Activated naive CD4-positive, alpha-beta T cell (primary cell): ENCODE measurements at places on chromosomes 4 and X.

- no peak for DNase-seq
Observed at GRCh38 chr4:163072222-163072621, 94.5 kb downstream of the NAF1 start.

DNA sequence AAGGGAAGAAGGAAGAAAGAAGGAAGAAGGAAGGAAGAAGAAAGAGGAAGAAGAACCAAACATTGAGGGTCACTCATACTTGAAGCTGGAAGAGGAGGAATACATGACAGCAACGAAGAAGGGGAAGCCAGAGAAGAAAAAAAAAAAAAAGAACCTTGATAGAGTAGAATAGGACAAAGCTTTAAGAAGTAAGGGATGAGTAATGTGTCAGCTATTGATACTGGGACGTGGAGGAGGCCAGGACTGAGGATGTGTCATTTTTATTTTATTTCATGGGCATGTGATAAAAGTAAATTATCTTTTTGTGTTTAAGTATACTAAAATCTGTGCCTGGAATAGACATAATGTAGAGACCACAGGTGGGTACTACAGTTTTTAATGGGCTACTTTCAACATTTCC, 6.4 kb downstream of the EDA2R start:
- no peak for DNase-seq

DNA sequence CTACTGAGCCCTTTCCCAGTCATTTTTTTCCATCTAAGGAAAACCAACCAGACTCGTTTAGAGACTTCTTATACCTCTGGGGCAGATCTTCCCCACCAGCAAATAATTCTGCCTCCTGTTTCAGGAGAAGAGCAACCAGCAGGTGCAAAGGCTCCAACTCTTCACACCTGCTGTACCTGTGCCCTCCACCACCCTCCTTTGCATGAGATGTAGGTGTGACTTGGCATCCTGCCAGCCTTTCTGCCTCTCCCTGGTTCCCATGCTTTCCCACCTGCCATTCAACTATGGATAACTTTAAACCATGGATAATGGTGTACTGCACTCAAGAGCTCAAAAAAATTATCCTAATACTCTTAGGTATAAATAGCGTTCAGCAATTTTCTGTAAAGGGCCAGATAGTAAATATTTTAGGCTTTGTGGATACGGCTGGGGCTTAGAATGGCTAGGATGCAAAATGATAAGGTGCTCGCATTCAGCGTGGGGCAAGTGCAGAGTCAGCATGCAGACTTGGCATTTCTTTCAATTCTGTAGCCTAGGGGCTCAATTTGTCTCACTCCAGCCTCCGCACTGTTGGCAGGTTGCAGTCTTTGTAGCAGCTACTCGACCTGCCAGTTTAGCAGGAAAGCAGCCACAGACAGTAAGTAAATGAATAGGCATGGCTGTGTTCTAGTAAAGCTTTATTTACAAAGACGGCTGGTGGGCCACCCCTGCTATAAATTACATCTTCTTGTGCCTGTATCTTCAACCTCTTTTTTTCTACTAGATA, 79.8 kb downstream of the HCCS start:
- DNase-seq: no peak

DNA sequence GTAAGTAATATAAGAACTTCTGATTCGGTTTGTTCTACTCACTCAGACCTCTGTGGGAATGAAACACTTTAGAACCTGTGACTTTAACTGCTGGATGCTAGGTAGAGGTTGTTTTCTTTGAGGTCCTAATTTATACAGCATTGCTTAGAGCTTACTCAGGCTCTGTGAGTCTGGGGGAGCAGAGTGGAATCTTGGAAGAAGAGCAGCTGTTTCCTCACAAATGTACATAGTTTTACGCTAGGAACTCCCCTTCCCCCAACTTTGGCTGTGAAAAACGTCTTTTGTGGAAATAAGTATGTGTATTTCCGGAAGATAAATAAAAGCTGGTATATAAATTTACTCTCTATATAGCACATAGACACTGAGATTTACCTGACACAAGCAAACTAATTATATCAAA, 141.4 kb downstream of the NAA11 start:
- no peak for DNase-seq

DNA sequence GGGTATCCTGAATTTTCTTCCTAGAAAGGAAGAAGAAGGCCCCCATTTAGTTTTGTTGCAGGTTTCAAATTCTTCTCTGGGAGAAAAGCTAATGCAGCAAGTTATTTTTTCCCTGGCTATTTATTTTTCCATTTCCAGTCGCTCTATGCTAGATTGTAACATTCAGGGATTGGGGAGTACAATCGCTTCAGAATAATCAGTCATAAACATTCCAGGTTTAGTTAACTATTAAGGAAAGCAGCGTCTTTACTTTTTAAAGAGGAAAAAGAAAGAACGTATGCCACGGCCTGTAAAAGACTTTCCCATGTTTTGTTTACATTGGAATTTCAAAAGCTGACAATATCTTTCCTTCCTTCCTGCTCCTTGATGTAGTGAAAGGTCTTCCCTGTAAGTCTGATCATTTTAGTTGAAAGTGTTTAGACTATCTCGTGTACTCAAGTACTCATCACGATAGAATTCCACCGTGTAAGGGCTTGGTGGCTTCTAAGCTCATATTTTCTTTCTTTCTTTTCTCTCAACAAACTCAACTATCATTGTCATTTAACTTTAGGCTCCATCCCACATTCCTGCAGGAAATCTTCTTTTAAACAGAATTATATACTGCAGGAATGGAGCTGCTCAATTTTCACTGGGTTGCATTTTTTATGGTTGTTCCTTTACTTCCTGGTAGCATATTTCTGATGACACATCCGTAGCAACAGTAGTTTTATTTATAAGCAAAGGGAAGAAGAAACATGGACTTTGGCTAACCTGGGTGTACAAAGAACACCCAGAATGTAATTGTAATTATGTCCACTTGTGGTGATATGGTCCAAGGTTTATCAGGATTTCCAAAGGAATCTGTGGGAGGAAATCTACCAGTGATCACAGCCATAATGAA, 213.1 kb upstream of the FAT1 start:
- DNase-seq: no peak

DNA sequence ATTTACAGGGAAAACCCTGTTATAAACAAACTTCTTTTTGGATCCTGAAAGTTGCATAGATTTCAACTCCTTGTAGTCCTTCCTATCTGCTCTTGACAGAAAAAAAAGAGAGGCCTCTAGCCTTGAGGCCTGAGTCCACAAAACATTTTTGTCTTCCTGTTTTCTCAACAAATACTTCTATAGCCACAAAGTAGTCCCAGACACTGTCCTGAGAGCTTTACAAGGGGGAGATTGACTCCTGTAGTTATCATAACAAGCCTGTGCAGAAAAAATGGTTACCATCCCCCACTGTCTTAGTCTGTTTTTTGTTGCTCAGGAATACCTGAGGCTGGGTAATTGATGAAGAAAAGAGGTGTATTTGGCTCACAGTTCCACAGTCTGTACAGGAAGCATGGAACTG, 35.2 kb downstream of the PCDH7 start:
- DNase-seq: no peak

DNA sequence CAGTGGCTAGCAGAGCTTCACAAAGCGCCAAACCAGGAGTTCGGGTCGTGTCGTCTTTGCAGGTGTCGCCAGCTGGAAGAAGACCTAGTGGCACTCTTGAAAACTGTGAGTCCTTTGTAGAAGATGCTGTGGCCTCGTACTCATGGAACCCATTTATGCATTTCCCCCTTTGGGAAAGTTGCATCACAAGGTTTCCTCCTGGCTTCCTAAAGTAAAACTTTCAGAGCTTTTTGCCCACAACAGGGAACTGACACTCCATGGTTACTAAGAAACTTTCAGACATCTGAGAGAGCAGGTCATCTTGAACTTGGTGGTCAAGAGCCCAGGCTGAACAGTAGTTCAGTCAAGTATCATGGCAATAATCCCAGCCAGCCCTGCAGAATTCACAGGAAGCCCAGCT, 15.9 kb upstream of the NOCT start:
- no peak for DNase-seq

GRCh38 chr4:11480683-11481082, 52.0 kb upstream of the HS3ST1 start:
- no peak for DNase-seq

- no peak for DNase-seq
Observed at GRCh38 chr4:79366422-79366821, 40.6 kb upstream of the NAA11 start.

DNA sequence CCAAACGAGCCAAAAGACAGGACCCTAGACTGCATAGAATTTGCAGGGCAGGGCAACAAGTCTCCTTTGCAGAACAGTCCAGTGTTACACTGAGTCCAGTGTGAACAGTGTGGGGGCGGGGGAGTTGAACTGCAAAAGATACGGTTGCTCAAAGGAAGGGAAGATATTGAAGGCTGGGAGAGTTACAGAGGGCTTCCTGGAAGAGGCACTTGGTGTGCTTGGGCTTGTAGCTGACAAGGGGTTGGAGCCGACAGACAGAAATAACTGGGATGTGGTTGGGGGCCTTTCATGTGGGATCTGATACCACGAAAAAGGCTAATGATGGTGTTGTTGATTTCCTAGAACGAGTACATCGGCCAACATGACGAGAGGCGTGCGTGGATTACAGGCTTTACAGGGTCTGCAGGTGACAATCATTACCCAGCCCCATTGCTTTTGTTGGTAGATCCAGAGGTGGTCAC, 6.1 kb downstream of the XPNPEP2 start:
- no peak for DNase-seq

DNA sequence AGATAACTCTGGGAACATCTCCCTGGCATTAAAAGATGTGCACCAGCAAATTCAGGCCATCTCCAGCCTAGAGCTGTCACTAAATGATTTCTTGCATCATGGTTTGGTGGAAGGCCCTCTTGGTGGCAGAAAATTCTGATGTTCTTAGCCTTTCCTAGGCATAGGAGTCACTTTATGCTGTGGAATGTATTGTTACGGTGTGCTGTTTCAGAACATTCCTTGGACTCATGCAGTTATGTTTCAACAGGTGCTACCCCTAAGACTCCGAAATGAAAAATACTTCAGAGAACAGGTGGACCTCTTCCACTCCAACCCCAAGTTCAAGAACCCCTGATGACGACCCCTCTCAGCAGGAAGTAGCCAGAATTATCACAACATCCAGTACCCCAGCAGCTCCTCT, 20.3 kb upstream of the PAPSS1 start:
- DNase-seq: no peak

- DNase-seq: no peak
Observed at GRCh38 chr4:80097400-80098177, 24.6 kb upstream of the ANTXR2 start.

GRCh38 chrX:106950381-106950780, 30.2 kb downstream of the CLDN2 start:
- DNase-seq: no peak

DNA sequence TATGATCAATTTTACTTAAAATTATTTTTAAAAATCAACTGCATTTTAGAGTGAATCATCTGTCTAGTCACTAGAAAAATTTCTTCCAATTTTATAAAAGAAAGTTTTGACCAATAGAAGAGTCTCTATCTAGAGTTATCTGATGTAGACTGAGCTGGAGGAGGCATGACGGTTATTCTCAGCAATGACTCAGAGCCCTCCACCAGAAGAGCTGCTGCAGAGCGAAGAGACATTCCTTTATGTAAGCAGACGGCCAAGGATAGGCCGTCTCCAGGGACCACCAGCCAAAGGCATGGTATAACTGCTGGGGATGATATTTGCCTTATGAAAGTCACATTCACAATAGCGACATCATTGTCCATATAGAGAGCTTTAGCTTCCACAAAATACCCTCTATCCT, 23.0 kb downstream of the LDB2 start:
- DNase-seq: no peak

DNA sequence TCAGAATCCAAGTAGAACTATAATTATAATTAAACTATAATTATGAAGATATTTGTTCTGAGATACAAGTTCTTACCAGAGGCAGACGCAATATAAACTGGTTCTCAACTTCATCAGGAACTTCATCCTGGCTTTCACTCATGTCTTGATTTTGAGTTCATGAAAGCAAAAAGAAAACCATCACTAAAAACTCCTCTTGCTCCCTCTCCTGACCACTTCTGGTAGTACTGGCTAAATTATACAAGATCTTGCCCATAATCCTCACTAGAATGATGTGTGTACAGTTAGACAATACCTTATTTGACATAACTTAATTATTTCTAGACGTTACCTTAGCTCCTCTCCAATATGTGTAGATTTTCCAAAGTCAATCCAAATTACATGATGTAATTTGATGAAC, 3.7 kb downstream of the TAF7L start:
- no peak for DNase-seq

DNA sequence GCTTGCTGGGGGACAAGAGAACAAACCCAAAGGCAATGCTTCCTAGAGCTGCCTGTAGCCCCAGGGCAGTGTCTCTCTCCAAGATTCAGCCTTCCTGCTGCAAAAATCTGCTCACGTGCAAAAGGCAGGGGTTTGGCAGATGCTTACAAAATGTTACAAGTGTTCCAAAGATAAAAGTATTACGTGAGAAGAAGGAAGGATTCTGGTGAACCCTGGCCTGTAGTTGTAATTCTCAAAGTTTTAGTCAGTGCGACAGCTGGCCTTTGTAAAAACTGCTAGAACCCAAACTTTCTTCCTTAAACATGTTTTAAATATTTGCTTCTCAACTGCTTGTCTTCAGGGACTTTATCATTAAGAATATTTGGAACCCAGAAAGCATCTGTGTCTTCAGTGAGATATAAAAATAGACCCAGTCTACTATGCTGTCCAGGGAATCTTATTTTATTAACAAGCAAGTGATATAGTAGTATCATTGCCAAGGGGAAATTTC, 232.3 kb downstream of the FRMPD4 start:
- no peak for DNase-seq

DNA sequence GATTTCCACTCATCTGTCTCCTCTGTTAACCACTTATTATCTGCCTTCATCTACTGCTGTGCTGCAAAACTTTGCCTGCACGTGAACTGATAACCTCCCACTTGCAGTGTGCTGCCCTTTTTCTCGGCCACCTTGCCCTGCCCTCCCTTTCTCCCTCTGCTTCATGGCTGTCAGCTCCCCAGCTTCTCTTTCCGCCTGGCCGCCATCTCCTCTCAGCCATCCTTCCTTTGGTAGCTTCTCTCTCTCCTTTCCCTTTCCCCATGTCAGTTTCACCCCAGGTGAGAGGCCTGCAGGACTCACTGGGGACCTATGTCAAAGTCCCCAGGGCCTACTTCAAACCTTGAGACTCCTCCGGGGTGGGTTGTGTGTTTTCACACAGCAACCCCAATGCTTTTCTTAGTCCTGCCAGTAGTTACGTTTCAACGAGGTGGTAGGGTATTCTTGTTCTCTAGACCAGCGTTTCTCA, 6.6 kb downstream of the MSL3 start:
- DNase-seq: no peak

- no peak for DNase-seq
Observed at GRCh38 chr4:47692691-47693090, 145.2 kb downstream of the CORIN start.

GRCh38 chr4:79526641-79527565, 118.9 kb upstream of the GK2 start:
- DNase-seq: no peak

DNA sequence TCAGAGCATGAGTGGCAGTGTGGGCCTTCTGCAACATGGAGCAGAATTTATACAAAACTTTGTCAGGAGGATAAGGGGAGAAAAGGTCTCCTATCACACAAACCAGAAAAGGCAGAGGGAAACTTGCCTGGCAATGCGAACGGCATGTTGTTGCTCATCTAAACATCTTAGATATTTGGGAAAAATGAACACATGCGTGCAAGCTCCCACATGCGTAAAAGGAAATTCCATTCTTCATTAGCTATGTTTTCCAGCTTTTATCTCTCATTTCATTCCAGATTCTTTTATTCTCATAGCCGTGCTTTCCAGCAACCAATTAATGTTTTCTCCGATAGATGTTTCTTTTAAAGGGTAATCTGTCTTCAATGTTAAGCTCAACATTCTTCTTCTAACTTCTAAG, 31.3 kb upstream of the GBA3 start:
- DNase-seq: no peak
